ENCODE measurements at places on chromosomes 12 and 14. TPM values are rescaled to one million over a fixed set of nuclear protein-coding genes. Genes with fewer than 3 reads are reported as not detected.

SLC4A8 gene
- total RNA-seq, result 6.1 TPM

USP44 gene
- total RNA-seq, result 25.8 TPM

KLRB1 gene
- 22.0 TPM for total RNA-seq

KRT72 gene
- total RNA-seq, result 0.65 TPM

KRT6A gene
- not detected for total RNA-seq

Measured in activated naive CD8-positive, alpha-beta T cell treated with anti-CD3 and anti-CD28 coated beads, Interleukin-2, amount 10 ng/mL, durations not matched to agents 7 days and 5 days (primary cell).